NAMALWA (cell line): ENCODE measurements at places on chromosomes 6 and 20.
A peak's percentile ranks its signal among the peaks of the same experiment; 100 is the strongest.

GRCh38 chr6:150057501-150057951 is 11.4 kb downstream of the ULBP3 start:
- no peak for DNase-seq

- peak; percentile 85 for DNase-seq
These were observed 44.8 kb upstream of the SLC2A12 start for GRCh38 chr6:134097114-134097707.

- no peak for DNase-seq
These were observed 222.7 kb downstream of the EYA2 start for GRCh38 chr20:47117371-47117770.

- DNase-seq: no peak
These were observed 14.6 kb upstream of the ADA start for GRCh38 chr20:44666066-44666465.

DNA sequence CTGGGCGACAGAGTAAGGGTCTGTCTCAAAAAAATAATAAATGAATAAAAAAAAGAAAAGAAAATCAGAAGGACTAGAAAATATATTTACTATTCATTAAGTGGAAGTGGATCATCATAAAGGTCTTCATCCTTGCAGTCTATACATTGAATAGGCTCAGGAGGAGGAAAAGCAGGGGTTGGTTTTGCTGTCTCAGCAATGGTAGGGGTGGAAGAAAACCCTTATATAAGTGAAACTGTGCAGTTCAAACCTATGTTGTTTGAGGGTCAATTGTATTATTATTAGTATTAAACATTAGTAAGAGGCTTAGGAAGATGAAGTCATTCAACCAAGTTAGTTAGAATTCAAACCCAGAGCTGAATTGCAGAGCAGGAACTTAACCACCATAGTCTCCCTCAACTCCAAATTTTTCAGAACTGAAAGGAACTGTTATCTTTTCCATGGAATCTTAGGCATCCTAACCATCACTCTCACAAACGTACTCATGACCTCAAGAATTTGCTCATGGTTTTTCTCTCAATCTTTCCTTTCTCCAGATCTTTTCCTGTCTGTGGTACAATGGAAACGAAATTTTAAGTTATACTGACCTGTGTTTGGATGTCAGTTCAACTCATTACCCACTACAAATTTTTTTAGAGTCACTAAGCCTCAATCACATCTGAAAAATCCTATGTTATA is 7.7 kb upstream of the SMIM13 start:
- no peak for DNase-seq

DNA sequence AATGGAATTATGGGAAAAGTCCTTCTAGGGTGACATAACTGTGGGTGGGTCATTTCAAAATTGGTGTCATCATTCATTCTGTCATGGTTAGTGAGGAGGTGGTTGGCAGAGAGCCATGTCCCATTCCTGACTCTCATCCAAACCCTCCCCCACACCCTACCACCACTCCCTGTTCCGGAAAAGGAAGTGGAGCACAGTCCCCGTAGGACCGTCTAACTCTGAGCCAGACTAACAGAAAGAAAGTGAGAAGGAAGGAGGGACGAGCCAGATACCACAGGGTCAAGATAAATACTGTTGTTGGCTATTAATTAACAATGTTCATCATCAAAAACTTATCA is 4.8 kb downstream of the TRIM10 start:
- no peak for DNase-seq

GRCh38 chr20:39983655-39984054 is 705.4 kb downstream of the MAFB start:
- DNase-seq: no peak

DNA sequence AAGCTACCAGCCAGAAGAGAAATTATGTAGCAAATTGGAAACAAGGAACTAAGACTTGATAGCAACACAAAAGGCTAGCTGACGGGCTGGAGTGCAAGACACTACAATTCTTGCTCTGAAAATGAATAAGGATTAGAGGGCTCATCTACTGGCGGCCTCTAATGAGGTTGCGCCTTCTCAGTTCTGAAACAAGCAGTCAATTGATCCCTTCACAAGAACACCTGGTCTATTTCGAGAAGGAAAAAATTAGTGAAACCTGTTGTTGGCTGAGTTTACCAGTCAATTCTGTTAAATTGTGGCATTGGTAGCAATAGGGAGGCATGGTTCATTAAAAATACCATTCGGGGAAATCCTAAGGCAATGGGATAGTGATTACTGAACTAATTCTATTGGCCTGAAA is 74.8 kb upstream of the JARID2 start:
- no peak for DNase-seq

DNA sequence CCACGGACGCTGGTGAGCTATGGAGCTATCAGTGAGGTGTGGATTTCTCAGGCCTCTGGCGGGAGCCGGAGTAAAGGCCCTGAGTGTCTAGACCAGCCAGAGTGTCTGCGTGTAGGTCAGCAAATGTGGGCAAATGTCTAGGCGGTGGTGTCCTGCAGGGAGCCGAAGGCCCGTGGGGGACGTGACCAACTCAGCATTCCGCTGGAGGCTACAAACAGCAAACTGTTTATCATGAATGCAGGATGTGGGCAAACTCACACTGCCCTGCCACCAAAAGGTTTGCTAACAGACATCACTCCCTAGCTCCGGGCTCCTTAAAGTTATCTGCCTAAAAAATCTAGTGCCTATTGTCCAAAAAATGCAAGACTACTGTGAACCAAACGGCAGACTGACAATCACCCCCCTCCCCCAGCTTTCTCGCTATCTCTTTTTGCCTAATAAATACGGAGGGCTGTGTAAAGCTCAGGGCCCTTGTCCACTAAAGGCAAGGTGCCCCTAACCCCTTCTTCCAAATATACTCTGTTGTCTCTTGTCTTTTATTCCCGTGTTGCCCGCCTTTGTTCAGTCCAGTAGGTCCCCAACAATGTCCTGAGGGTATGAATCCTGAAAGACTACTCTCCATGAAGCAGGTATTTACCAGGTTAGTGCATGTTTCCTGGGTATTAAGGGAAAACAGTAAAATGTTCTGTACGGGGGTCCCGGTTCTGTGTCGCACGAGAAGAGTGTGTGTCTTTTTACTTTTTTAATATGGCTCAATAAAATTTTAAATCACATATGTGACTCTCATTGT is 29.0 kb upstream of the AFDN start:
- no peak for DNase-seq

GRCh38 chr6:7637533-7637932 is 47.5 kb downstream of the SNRNP48 start:
- DNase-seq: no peak

DNA sequence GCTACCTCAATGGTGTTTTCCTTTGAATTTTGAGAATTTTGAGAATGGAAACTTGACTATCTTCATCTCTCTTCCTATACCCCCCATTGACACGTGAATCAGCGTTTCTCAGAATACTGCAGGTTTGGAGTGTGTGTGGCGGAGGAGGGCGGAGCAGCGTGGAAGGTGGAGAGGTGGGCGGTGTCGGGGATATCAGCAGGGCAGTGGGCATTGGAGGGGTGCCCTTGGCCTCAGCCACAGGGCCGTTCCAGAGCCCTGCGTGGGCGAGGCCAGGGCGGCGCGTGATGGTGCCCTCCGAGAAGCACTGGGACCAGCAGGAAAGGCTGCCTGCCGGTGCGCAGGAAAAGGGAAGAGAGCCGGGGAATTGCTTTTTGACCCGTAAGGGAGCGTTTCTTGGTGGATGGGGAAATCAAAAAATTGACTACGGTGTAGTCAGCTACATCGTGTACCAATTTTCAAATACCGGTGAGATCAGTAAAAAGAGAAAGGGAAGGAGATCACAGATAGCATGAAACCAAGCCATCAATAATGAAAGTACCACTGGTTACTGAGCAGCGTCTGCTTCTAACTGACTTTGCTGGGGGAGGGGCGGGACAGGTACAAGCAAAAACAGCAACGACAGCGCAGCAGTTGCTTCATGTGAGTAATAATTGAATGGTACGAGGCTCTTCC is 82.7 kb upstream of the DUSP22 start:
- no peak for DNase-seq

- no peak for DNase-seq
These were observed 10.2 kb downstream of the UNC5CL start for GRCh38 chr6:41028561-41029412.

- no peak for DNase-seq
These were observed 6.8 kb downstream of the TIAM2 start for GRCh38 chr6:155001934-155002333.

GRCh38 chr6:20241102-20241501 is 28.8 kb upstream of the MBOAT1 start:
- DNase-seq: no peak

DNA sequence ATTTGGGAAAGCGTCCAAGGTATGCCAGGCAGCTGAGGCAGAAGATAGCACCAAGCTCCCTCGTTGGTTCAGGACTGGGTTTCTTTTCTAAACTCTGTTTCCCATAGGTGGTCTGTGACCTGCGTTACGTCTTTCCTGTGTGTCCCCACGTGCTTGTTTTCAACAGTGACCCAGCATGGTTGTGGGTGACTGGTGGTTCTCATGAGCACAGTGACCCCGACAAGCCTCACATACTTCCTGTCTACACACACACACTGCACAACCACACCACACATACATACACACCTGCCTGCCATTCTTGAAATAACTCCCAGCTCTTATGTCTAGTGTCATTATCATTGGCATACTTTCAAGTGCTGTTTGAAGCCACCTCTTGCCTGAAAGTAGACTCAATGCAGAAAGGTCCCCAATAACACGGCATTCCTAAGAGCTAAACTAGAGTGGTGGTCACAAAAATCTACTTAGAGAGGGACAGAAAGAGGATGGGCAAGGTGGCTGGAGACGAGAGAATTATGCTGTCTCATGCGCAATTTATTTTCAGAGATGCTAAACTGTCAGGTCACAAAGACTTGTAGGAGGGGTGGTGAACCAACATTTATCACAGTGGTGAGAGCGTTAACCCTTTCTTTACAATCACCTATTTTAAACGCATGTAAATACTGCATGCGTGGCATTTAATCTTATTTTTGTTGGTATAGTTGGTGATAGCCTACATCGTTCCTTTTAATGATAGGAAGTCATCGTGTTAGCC is 66.7 kb downstream of the GCNT2 start:
- DNase-seq: no peak

DNA sequence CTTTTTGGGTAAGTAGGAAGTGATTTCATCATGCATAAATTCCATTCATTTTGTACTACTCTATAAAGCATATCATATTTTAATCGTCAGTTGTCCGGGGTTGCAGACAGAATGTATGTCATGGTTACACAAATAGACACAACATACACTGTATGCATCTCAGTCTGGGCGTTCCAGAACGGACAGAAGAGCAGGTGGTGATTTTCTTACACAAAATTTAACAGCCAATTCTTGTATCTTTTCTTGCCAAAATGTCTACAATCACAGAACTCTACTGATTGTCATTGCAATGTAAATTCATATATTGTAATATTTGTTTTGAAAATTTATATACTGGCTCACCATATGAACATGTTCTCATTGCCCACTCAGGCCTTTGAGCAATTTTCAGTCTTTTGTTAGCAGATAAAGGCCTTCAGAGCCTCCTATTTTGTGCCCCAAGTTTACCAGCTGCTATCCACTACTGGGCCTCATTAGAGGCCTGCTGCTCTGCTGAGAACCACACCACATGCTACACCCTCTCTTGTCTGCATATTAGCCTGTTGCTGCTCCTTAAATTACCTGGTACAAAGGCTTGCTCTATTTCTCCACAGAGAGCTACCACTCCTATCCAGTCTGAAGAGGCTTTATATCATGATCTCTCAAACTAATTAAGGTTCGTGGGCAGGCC is 61.5 kb downstream of the PRDM13 start:
- no peak for DNase-seq

GRCh38 chr6:3413592-3413991 is 43.3 kb downstream of the SLC22A23 start:
- DNase-seq: no peak

DNA sequence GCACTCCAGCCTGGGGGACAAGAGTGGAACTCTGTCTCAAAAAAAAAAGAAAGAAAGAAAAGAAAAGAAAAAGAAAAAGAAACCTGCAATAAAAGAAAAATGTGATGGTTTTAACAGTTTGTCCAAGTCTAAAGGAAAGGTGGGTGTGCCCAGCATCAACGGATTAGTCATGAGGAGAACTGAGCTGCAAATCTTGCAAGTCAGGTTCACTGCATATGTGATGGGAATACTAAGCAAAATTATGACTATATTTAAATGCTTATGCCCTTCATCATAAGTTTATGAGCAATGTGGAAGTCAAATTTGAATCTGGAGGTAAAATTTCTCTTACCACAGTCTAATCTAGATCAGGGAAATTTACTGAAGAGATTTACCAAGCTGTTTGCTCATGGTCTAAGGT is 13.1 kb upstream of the CDK19 start:
- DNase-seq: no peak

GRCh38 chr20:6160736-6161135 is 37.9 kb upstream of the FERMT1 start:
- DNase-seq: no peak

GRCh38 chr6:15025446-15025845 is 220.4 kb upstream of the JARID2 start:
- no peak for DNase-seq

DNA sequence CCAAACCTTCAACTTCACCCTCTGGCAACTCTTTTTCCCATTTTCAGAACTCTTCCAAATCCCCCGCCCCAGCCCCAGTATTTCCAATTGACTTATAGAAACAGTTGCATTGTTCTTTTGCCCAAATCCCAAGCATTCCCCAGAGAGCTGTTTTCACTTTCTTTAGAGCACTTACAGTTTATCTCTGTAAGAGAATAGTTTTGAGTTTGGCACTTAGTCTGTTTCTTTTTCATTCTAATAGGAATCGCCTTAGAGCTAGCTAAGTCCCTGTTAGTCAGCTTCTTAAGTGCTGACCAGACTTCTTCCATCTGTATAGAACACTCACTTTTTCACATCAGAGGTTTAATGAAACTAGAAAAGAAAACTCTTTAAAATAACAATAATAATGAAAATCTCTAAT is 374.2 kb upstream of the FLRT3 start:
- no peak for DNase-seq

GRCh38 chr20:46946181-46946624 is 51.6 kb downstream of the EYA2 start:
- no peak for DNase-seq

DNA sequence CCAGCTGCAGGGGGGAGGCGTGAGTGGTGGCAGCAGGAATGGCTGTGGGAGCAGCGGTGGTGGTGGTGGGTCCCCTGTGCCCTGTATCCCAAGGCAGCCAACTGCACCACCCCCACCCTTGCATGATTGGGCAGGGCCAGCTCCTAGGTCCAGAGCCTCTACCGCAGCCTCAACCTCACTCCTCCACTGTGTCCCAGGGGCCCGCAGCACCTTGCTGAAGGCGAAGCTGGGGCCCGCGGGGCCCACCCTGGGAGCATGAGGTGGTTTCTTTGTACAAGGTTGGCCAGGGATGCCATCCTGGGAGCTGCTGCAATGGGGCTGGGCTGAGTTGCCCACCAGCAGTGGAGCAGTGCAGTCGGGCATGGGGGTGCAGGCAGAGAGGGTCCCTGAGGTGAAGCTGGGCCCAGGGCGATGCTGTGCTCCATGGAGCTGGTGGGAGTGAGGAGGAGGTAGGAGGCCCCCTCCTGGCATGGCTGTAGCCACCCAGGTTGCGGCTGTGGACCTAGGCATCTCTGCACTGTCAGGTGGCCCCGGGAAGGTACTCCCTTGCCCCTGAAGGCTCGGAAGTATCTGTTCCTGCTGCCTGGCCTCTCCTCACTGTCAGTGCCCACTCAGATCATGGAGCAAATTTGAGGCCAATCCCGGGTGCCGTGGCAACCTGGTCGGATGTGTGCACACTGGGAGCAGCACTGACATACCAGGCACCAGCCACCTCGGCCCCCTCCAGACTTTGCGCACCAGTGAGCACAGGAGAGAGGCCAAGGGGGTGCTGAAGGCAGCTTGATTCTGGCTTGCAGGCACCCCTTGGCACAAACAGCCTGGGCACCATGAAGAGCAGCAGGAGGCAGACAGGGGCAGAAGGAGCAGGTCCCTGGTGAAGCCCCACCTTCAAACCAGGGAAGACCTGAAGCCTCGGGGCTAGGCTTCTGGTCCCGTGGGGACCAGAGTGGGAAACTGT is 60.2 kb upstream of the L3MBTL3 start:
- DNase-seq: no peak
